ENCODE measurements at places on chromosomes 6 and 20.

GRCh38 chr6:99560668-99561067 lies 7.8 kb downstream of the CCNC start:
- no peak for DNase-seq

DNA sequence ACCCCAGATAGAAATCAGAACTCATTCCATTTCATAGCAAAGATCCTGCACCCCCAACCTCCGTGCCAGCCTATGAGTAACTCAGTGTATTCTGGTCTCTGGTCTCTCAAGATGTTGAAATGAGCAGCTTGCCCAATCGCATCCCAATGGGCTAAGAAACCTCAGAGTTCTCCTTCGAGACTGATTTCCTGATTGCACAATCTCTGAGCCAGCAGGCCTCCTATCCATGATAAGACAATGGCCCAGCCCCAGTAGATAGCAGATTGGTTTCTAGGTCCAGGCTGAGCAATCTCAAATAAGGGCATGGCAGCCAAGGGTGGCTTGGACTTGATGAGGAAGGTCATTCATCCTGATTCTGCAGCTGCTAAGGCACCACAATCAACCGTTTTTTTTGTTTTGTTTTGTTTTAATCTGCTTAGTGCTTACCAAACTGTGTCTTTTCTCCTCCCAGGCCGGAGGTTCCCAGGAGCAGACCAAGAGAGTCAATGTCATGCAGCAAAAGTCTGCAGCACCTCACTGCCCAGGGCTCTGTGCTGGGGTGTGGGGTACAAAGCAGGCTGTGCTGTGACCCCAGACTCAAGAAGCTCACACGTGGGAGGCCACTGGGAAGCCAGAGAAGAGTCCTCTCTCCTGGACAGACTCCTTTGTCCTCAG lies 125.1 kb upstream of the NXT1 start:
- DNase-seq, result no peak

DNA sequence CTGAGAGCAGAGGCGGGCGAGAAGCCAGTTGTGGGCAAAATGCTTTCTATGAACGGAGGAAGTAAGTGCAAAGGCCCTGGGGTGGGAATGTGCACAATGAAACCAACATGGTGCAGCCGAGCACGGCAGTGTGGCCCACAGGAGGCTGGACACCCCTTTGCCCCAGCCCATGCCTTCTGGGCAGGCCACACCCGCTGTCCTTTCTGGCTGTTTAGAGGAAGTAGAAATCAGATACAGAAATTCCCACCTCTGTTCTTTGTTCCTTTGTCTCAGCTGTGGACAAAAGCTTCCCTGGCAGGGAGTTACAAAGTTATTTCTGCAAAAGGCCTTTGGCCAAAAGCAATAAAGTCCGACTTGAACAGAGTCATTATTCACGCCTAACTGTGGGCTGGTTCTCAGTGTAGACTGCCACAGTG lies 11.9 kb downstream of the SULF2 start:
- DNase-seq, result peak; percentile 77

DNA sequence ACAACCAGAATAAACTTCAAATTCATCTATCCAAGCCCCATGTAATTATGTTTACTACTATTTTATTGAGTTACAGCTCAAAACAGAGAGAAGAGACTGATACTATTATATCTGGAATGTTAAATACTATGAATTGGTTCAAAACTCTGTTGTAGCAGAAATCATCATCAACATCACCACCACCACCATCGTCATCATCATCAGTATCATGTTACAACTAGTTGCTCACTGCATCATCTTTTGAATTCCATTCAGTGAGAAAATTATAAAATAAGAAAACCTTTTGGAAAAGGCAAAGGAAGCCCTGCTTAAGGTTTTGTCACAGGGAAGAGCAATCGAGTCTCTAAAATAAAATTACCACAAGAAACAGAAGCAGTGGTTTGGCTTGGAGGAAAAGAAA lies 36.2 kb upstream of the THEMIS start:
- DNase-seq, result no peak

- DNase-seq, result peak; percentile 70
Measured at GRCh38 chr6:97394160-97394748, 111.2 kb upstream of the MMS22L start.

GRCh38 chr6:35272005-35272404 lies 12.5 kb downstream of the ZNF76 start:
- DNase-seq, result no peak

DNA sequence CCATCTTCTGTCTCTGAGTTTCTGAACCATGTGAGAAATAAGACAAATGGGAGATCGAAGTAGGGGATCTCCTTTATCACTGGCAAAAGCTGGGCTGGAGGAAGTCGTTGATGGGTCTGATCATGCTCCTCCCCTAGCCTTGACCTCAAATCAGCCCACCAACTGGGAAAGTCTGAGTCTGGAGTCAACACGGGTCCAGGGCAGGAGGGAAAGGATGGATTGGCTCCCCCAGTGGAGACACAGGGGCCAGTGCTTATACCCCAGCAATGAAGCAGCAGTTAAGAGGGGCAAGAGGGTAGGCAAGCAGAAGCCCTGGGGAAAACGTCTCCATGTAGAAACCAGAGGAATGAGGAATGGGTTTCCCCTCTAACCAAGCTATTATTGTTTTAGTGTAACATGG lies 152.6 kb downstream of the TBC1D7 start:
- DNase-seq, result no peak

DNA sequence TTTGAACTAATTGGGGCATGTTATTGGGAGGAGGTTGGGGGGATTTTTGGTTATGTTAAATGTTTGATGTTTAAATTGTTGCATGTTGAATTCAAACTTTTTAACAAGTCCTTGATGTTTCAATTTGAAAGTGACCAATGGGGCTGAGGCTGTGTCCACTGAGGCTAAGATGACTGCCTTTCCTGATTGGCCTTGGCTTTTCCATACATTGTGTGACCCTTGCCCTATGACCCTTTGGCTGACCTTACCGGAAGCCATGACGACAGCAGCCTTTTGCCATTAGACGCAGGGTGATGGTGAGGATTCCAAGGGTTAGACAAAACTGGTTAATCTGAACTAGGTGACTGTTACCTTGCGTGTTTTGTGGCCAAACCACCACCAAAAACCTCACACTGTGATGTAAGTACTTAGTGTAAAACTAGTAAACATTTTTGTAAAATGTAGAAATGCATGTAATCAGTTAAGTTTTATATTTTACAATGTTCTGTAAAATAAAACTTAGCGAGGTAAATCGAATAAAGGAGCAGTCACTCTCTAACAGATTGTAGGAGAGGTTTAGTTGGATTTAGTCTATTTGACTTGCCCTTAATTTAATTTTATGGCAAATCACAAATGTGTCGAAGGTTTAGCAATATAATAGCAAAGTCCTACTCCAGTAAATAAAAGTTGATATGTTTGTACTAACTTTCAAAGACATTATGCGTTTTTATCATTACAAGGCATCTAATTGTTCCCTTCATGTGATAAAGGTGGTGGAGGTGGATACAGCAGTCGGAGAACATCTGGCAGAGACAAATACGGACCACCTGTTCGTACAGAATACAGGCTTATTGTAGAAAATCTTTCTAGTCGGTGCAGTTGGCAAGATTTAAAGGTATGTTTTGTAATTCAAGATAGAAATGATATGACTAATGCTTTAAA lies 1.6 kb downstream of the SRSF6 start:
- peak; percentile 52 for DNase-seq

DNA sequence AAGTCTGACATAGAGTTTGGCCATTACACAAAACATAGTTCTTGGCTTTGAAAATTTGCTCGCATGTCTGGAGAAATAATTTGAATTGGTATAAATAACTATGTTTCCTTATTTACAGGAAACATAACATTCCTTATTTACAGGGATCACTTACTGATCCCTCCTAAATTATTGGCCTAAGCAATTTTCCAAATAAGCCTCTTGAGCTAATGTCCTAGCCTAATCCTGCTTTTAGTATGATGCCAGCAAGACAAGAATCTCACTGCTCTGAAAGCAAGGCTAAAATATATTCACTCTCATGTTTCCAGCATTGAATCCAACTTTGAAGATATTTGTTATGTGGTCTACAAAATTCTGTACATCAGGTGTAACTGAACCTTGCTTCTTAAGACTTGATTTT lies 4.1 kb upstream of the TBC1D32 start:
- no peak for DNase-seq

DNA sequence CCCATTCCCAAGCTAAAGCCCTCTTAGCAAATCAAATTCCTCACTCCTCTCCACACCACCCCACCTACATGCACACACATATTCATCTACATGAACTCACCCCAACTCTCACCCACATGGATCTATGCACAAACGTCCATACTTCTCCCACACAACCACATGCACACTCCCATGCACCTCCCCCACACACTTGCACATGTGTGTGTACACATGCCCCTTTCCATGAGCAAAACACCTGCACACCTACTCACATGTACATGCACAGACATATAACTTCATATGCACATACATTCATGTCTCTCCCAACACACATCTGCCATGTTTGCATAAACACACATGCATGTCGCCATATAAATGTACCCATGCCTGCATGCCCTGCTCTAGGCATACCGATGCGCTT lies 22.8 kb upstream of the CST1 start:
- no peak for DNase-seq

- DNase-seq, result no peak
Measured at GRCh38 chr6:83216806-83217205, 23.6 kb downstream of the RWDD2A start.

DNA sequence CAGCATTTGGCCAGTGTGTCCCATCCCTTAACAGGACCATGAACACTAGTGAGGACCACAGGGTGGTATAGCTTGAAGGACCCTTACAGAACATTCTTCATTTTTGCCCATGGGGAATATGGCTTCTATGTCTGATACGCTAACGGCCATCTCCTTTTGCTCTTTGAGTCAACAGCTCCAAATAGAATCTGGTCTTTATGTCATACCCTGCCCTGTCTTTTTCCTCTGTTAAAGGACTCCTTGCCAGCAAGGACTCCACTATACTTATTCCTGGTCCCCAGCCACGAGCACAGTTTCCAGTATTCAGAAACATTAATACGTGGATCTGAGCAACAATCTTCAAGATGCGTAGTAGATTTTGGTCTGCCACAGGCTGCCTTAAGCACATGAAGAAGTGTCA lies 22.5 kb downstream of the SERPINB1 start:
- no peak for DNase-seq

GRCh38 chr6:21759721-21760120 lies 166.2 kb downstream of the SOX4 start:
- no peak for DNase-seq

- no peak for DNase-seq
Measured at GRCh38 chr6:143187238-143187923, 126.7 kb downstream of the AIG1 start.

GRCh38 chr6:131161987-131162386 lies 26.7 kb downstream of the AKAP7 start:
- DNase-seq, result no peak

GRCh38 chr20:60589623-60590022 lies 631.4 kb downstream of the CDH26 start:
- DNase-seq, result no peak

DNA sequence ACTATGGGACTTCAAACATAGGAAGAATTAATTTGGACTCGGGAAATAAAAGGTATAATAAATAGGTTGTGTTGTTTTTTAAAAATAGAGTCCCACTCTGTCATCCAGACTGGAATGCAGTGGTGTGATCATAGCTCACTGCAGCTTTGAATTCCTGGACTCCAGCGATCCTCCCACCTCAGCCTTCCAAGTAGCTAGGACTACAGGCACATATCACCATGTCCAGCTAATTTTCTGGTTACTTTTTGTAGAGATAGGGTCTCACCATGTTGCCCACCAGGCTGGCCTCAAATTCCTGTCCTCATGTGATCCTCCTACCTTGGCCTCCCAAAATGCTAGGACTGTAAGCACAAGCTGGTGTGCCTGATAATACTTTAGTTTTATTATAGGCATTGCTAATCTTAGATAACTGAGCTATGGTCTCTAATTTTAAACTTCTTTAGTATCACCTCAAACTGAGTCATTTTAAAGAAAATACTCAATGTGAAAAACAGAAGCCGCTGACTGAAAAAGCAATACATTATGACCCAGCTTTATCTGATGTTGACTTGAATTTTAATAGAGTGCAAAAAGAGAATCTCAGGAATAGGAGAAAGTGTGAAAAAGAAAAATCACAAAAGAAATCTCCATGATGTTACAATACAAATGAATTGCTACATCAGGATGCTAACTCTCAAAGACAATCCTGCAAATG lies 251.0 kb downstream of the RNGTT start:
- no peak for DNase-seq

GRCh38 chr6:34063651-34064050 lies 82.2 kb downstream of the GRM4 start:
- no peak for DNase-seq

DNA sequence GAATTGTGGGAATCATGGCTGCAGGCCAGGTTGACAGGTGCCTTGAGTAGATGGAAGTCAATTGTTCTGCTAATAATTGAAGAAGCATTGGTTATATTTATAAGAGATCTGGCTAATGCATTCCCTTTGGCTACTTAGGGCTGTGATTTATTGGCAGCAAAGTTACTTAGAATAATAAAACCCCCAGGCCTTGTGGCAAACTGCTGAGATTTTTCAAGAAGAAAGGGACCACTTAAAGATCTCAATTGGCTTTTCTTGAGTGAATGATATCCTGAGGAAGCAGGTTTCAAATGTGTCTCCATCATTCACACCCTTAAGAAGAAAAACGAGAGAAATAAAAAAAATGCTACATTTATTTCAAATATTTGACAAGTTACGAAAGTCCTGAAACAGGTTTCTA lies 27.4 kb downstream of the DDO start:
- peak; percentile 62 for DNase-seq

DNA sequence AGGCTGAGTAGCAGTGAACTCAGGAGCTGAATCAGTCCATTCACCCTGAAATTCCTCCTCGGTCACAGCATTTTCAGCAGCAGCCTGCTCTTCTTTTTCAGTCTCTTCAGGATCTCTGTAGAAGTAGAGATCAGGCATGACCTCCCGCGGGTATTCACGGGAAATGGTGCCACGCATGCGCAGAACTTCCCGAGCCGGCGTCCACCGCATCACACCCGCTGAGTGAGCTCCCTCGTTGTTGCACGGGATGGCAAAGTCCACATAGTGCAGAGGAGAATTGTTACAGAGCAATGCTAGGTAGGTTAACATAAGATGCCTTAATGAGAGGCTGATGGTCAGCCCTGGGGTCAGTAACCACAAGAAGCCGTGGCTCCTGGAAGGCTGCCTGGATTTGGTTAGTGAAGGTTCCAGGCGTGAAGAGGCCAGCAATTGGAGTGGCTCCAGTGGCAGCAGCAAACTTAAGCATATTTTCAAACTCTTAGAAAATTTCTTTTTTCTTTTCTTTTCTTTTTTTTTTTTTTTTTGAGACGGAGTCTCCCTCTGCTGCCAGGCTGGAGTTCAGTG lies 113.5 kb upstream of the HDAC2 start:
- no peak for DNase-seq

DNA sequence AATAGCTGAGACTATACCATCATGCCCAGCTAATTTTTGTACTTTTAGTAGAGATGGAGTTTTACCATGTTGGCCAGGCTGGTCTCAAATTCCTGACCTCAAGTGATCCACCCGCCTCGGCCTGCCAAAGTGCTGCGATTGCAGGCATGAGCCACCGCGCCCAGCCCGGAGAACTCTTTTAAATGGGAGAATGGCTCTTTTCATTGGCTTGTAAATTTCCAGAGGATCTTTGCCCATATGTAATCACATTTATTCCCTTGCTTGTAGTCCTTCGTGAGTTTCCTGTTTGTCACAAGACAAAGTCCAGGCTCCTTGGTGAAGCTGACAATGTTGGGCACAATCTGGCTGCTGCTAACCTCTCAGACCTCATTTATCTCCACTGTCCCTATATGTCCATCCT lies 135.1 kb downstream of the CEP57L1 start:
- DNase-seq, result no peak

- no peak for DNase-seq
Measured at GRCh38 chr20:60271597-60271996, 313.4 kb downstream of the CDH26 start.

Measured in HAP-1 (cell line).